ENCODE measurements at places on chromosomes 16 and 17. TPM values are rescaled to one million over a fixed set of nuclear protein-coding genes. Genes with fewer than 3 reads are reported as not detected.

DNA sequence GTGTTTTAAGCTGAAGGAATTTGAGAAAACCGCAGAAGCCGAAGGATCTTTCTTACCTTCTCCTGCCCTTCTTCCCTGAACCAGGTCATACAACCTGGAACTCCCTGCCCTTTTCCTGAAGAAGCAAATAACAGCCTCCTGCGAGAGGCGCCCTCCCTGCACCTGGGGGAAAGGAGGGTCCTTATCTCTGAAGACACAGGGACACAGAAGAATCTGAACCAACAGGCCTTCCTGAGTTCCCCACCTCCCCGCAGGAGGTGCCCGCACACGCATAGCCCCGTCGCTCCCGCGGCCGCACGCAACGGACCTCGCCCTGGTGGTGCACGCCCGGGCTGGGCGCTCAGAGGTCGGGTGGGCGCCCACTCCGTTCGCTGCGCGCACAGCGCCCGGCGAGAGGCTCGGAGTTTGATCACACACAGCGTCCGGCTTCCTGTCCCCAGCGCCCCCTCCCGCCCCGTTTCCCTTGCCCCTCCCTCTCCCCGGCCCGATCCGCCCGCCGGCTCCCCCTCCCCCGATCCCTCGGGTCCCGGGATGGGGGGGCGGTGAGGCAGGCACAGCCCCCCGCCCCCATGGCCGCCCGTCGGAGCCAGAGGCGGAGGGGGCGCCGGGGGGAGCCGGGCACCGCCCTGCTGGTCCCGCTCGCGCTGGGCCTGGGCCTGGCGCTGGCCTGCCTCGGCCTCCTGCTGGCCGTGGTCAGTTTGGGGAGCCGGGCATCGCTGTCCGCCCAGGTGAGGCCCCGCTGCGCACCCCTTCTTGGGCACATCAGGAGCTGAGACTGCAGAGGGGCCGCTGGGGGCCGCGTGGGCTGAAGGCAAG, at the start of gene TNFSF12:
TNFSF12 (plus strand) TSS at position 474 of the 816 bp plus-strand sequence; CDS start at position 570, 96 bp downstream.
- peak within 1 kb of the TSS; percentile 68 for H3K27ac ChIP-seq
- H3K36me3 ChIP-seq = no peaks in the 10 kb centered on the region
- peak within 1 kb of the TSS; percentile 58 for H3K4me3 ChIP-seq
- DNase-seq = peak; percentile 75

Gene CHMP6
- total RNA-seq = 13.4 TPM

DNA sequence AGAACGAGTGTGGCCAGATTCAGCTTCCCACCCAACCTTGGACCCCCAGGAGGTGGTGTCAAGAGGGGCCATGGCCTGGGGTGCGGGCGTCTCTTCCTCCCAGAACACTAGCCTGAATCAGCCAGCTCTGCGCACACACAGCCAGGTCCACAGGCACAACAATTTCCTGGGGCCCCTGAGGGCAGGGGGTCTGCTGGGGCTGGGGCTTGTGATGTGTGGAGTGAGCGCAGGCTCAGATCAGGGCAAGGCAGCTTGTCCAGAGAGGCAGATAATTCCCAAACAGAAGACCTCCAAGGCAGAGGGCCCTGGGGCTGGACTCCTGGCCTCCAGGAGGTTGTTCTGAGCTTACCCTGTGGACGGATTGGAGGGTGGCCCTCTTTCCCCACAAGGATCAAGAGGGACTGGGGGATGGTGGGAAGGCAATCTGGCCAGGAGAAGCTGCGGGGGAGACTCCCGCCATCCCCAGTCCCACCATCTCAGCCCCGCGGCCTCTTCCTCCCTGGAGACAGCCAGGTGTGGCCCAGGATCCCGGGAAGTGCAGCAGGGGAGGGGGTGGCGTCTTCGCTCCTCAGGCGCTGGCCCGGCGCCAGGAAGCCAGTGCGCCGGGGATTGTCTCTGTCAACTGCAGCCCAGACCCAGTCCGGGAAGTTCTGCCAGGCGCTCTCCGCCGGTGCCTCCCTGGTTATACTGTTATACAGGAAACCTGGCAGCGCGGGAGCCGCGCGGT, 52.0 kb upstream of the AMZ2 start:
- H3K27ac ChIP-seq = no peak overlapping the region
- peaks cover 18% of the 10 kb centered on the region for H3K27me3 ChIP-seq
- H3K36me3 ChIP-seq = no peaks in the 10 kb centered on the region
- no peak for DNase-seq
- peak overlapping the region; percentile 16 for H3K4me3 ChIP-seq

Gene TSNAXIP1
- 0.93 TPM for total RNA-seq

Gene OR3A3
- total RNA-seq = not detected

Gene RRAD
- total RNA-seq = 7.7 TPM

All from right lobe of liver (tissue), 6 donors.